ENCODE measurements at places on chromosomes 2 and 18. TPM values are rescaled to one million over a fixed set of nuclear protein-coding genes. Genes with fewer than 3 reads are reported as not detected.

DSG2 gene
- 0.49 TPM for total RNA-seq

MYO3B gene
- not detected for total RNA-seq

ST6GAL2 gene
- total RNA-seq, result not detected

LCT gene
- total RNA-seq, result 0.07 TPM

ALLC gene
- not detected for total RNA-seq

DLGAP1 gene
- total RNA-seq, result not detected

CEP76 gene
- 18.0 TPM for total RNA-seq

CNGA3 gene
- total RNA-seq, result not detected

CAPN13 gene
- total RNA-seq, result not detected

MARCO gene
- total RNA-seq, result not detected

RPL31 gene
- total RNA-seq, result 2,225 TPM

KCNS3 gene
- 0.14 TPM for total RNA-seq

Measured in activated naive CD4-positive, alpha-beta T cell treated with anti-CD3 and anti-CD28 coated beads for 36 hours (primary cell).